ENCODE measurements at places on chromosomes 12 and 14. TPM values are rescaled to one million over a fixed set of nuclear protein-coding genes. Genes with fewer than 3 reads are reported as not detected.

Gene P2RX2
- 0.56 TPM for total RNA-seq

DNA sequence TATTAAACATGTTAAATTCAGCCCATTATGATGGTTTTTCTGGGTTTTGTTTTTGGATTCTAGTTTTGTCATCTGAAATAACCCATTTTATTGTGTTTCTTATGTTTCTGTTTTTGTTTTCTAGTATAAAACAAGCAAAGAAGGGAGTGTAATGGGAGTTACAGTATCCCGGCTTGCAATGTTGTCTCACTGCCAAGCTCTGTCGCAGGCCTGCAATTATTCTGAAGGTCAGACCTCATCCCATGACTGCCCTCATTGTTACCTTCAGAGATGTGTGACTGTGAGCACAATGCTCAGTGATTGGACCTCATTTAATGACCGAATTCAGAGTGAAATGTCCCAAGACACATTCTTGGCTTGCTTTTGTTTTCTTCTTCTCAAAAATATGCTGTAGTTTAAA is 73.0 kb upstream of the ATF1 start:
- no peak overlapping the region for H3K4me3 ChIP-seq
- H3K27me3 ChIP-seq: no peaks in the 10 kb centered on the region
- H3K27ac ChIP-seq: no peak overlapping the region
- H3K4me1 ChIP-seq: no peaks in the 10 kb centered on the region
- DNase-seq: no peak

Gene CRACR2A
- total RNA-seq: 7.9 TPM

DNA sequence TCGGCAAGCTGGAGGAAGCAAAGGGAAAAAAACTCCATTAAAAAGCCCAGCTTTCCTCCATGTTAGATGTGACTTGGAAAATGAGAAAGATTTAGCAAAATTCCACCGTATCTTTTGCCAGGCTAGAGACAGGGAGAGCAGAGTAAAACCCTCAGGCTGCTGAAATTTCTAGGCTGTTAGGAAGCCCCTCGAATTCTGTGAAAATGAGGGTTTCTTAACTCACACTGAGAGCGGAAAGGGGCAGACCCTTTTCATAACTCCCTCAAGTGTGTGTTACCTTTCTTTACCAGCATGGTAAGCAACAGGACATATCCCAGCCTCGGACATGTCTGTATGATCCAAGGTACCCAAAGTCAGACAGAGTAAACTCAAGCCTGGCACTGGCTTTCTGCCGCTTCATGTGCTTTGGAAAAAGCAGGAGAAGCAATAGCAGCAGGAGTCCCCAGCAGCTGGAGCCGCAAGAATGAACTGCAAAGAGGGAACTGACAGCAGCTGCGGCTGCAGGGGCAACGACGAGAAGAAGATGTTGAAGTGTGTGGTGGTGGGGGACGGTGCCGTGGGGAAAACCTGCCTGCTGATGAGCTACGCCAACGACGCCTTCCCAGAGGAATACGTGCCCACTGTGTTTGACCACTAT is at the start of gene RHOJ:
Gene RHOJ (plus strand): TSS at position 37 of the 637 bp plus-strand sequence. CDS start 427 bp downstream, at position 464.
- no peaks in the 10 kb centered on the region for H3K27me3 ChIP-seq
- H3K4me3 ChIP-seq: peak within 1 kb of the TSS; percentile 53
- peaks cover 5% of the 10 kb centered on the region for H3K4me1 ChIP-seq
- H3K36me3 ChIP-seq: no peaks in the 10 kb centered on the region

GRCh38 chr12:11773889-11774677 is 124.6 kb downstream of the ETV6 start:
- H3K27ac ChIP-seq: no peak overlapping the region
- H3K27me3 ChIP-seq: no peaks in the 10 kb centered on the region
- H3K4me1 ChIP-seq: peaks cover 49% of the 10 kb centered on the region

DNA sequence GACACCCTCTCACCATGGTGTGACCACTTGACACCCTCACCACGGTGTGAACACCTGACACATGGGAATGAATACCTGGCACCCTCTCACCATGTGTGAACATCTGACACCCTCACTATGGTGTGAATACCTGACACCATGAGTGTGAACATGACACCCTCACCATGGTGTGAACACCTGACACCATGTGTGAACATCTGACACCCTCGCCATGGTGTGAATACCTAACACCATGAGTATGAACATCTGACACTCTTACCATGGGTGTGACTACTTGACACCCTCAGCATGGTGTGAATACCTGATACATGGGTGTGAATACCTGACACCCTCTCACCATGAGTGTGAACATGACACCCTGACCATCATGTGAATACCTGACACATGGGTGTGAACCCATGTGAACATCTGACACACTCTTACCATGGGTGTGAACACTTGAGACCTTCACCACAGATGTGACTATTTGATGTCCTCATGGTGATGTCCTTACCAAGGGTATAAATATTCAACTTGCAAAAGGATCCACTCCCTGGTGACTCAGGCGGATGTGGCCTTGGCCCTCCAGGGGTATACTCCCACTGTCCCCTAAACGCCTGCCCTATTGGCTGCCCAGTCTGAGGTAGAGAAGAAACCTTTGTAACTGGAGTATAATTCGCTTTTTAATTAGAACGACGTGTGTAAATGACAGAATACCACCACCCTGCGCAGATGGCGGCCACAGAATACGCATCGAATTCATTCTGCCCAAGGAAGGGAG is 29.1 kb downstream of the RFLNA start:
- no peaks in the 10 kb centered on the region for H3K4me1 ChIP-seq
- no peaks in the 10 kb centered on the region for H3K27me3 ChIP-seq
- peaks cover 53% of the 10 kb centered on the region for H3K36me3 ChIP-seq
- no peak overlapping the region for H3K27ac ChIP-seq

Gene RAPGEF3
- total RNA-seq: 44.5 TPM

- H3K27ac ChIP-seq: no peak overlapping the region
- no peaks in the 10 kb centered on the region for H3K36me3 ChIP-seq
These were observed 179.4 kb upstream of the ARHGAP5 start for GRCh38 chr14:31897581-31898186.

DNA sequence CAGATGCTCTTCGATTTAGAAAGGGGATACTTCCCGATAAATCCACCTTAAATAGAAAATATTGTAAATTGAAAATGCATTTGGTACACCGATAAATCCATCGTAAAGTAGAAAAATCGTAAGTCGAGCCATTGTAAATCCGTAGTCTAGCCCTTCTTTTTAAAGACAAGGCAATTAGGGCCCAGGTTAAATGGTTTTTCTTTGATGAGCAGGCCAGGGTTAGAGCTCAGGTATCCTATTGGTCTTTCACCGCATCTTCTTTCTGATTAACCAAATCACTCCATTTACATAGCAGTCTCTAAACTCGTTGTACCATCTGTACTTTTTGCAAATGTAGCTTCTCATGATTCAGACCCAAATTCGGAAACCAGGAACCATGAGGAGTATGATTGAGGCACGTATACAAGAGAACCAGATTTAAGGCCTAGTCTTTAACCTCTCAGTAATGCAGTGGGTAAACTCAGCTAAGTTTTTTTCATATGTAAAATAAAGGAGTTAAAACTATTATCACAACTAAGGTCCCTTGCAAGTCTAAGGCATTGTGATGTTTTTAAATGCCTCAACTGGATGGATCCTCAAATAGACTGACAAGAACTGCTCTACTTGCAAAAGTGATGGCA is 2.2 kb upstream of the YAF2 start:
- no peak overlapping the region for H3K4me3 ChIP-seq
- no peak overlapping the region for H3K27ac ChIP-seq
- H3K36me3 ChIP-seq: no peaks in the 10 kb centered on the region
- no peak for DNase-seq
- no peaks in the 10 kb centered on the region for H3K27me3 ChIP-seq

Gene CD69
- 11.4 TPM for total RNA-seq
